ENCODE measurements at places on chromosomes 6 and 20.

DNA sequence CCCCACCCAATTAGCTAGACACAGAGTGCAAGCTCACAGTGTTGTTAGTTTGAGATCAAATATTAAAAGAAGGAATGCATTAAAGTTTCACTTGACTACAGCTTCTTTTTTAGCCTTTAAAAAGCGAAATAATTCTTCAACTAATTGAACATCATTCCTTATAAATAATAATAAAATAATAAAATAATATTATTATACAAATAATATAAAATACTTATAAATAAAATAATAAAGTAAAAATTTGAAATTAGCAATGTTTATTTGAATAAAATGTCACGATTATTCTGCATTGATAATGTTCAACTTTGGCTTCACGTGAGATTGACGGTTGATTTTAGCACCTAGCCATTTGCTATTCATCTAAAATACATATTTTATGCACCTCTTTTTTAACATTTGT lies 819.3 kb downstream of the FRK start:
- no peak for DNase-seq

- peak; percentile 46 for DNase-seq
Measured at GRCh38 chr6:24991810-24992467, 56.2 kb upstream of the RIPOR2 start.

GRCh38 chr6:62298745-62299392 lies 12.8 kb upstream of the KHDRBS2 start:
- DNase-seq: no peak

GRCh38 chr6:111458670-111459232 lies 24.3 kb downstream of the REV3L start:
- no peak for DNase-seq

DNA sequence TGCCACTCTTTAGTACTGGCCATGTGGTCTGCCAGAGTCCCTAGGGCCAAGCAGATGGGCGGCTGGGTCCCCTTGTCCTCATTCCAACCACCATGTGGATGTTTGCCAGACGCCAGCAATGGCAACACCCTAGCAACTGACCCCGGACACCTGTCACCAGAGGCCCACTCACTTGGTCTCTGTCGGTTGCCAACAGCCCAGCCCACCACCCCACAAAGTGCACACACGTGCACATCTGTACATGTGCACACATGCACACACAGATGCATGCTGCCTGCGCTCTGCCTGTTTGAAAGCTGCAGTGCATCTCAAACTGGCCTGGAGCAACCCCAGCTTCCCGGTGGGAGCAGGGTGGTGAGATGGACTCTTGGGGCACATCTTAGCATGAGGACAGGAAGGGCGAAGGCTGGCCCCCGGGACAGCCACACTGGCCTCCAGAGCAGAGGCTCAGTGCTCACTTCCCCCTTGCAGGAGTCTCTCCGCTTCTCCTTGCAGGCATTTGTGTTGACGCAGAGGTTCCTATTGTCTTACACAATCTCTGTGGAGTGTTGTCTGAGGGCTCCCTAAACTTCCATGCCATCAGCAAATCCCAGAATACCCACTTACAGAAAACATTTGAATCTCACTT lies 54.0 kb downstream of the PSMG4 start:
- no peak for DNase-seq

GRCh38 chr6:33613146-33613794 lies 7.9 kb upstream of the ITPR3 start:
- no peak for DNase-seq

GRCh38 chr6:118808793-118809638 lies 84.9 kb upstream of the ASF1A start:
- no peak for DNase-seq

GRCh38 chr6:16136091-16136490 lies 7.2 kb downstream of the MYLIP start:
- DNase-seq: no peak

DNA sequence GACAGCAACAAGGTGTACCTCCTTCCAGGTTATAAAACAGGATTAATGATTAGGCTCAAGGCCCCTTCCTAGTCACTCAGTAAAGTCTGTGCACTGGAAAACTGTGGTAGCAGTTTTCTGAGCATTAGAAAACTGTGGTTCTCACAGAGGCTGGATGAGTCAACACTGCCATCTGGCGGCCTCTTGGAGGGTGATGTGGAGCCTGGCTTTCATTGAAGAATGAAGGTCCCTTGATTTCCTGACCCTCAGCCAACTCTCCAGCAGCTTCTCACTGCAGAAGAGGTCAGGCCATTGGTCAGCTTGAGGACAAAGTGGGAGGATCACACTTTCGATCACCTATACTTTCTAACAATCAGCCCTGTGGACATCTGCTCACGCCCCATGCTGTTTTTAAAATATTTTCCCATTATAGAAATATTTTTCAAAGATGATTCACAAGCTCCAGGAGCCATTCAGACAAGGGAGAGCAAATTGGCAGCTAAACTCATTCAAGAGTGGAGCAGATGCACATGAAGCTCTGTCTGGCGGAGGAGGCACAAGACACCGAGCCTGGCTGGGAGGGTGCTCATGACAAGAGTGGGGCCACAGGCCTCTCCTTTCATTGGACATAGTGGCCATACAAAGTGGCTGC lies 23.2 kb downstream of the PSMB1 start:
- peak; percentile 73 for DNase-seq

DNA sequence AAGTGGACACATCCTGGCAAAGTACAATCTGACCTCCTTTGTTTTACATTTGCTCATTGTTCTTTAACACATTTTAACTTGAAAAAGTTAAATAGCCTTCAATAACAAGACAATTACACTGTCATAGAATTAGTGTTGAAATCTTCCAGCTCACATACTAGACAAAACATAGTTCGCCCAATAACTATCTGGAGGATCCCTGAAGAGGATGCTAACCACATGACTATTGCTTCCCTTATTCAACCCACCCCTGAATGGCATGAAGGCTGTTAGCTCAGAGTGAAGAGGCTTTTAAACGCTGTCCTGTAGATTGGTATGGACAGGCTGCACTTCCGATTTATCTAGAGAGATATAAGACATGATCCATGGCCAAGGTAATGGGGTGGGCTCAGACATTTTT lies 15.0 kb upstream of the DSE start:
- no peak for DNase-seq

- DNase-seq: no peak
Measured at GRCh38 chr6:152673236-152673635, 24.5 kb upstream of the MYCT1 start.

GRCh38 chr6:64256483-64256882 lies 620.9 kb downstream of the PHF3 start:
- DNase-seq: no peak
